Kidney (tissue), 22 donors: ENCODE measurements at places on chromosomes 5 and 9. TPM values are rescaled to one million over a fixed set of nuclear protein-coding genes. Genes with fewer than 3 reads are reported as not detected.
A peak's percentile ranks its signal among the peaks of the same experiment; 100 is the strongest.

Gene OR1Q1
- polyA plus RNA-seq, result not detected

Gene NKD2
- 7.9 TPM for polyA plus RNA-seq

Gene ZNF608
- 5.9 TPM for polyA plus RNA-seq

Gene PCDHGA12
- 0.24 TPM for polyA plus RNA-seq

Gene GLDC
- 79.7 TPM for polyA plus RNA-seq

Gene INSL4
- not detected for polyA plus RNA-seq

Gene GRXCR2
- polyA plus RNA-seq, result not detected

Gene UGT3A1
- 37.5 TPM for polyA plus RNA-seq

Gene CDO1
- polyA plus RNA-seq, result 1.7 TPM

Gene BSPRY
- polyA plus RNA-seq, result 18.0 TPM

Gene PRUNE2
- 12.6 TPM for polyA plus RNA-seq

- H3K4me1 ChIP-seq, result peaks cover 28% of the 10 kb centered on the region
- DNase-seq, result no peak
- no peaks in the 10 kb centered on the region for H3K27me3 ChIP-seq
- no peak overlapping the region for H3K4me3 ChIP-seq
Observed at GRCh38 chr5:172715421-172715780, 55.6 kb downstream of the DUSP1 start.

- no peaks in the 10 kb centered on the region for H3K4me1 ChIP-seq
- H3K27ac ChIP-seq, result no peak overlapping the region
- H3K4me3 ChIP-seq, result no peak overlapping the region
- H3K27me3 ChIP-seq, result no peaks in the 10 kb centered on the region
Observed at GRCh38 chr5:59187857-59188256, 605.0 kb downstream of the RAB3C start.

DNA sequence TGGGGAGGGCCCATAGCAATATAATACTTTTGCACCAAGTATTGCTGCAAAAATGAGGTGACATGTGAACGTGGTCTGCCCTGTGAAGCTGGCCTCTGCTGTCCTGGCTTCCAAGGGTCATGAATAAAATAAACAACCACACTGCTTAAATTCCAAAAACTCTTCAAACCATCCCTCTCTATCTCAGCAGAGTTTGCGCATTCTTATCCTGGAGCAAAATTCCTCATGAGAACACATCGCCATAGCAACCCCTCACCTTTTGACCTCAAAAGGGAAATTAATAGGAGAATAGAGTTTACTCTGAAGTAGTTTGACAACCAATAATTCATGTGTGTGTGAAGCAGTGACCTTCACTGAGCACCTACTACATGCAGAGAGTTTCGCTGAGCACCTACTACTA, 342.9 kb downstream of the SPOCK1 start:
- no peak overlapping the region for H3K27ac ChIP-seq
- H3K4me1 ChIP-seq, result no peaks in the 10 kb centered on the region
- no peaks in the 10 kb centered on the region for H3K36me3 ChIP-seq
- H3K4me3 ChIP-seq, result no peak overlapping the region

- H3K27me3 ChIP-seq, result no peaks in the 10 kb centered on the region
- no peak for DNase-seq
- H3K4me1 ChIP-seq, result peaks cover 7% of the 10 kb centered on the region
- H3K4me3 ChIP-seq, result no peak overlapping the region
- H3K27ac ChIP-seq, result no peak overlapping the region
Observed at GRCh38 chr5:178284093-178284675, 51.6 kb upstream of the PHYKPL start.

- no peak for DNase-seq
- no peaks in the 10 kb centered on the region for H3K4me1 ChIP-seq
- H3K36me3 ChIP-seq, result no peaks in the 10 kb centered on the region
Observed at GRCh38 chr5:176897263-176897662, 1.9 kb downstream of the HK3 start.

DNA sequence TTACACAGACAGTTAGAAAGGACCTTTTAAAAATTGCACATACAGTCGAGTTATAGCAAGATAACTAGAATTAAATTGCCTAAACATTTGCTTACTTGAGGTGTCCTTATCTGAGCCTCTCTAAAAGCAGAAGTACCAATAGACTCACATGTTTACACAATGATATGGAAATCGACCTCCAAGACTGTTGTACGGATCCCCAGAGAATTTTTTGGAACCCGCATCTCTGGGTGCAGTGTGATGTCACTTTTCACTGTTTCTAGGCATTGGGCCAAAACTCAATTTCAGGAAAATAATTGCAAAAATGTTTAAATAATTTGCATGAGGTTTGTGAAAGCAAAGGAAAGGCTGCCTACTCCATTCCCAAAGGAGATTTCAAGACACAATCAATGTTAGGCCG, 63.1 kb upstream of the ATG10 start:
- no peaks in the 10 kb centered on the region for H3K36me3 ChIP-seq
- no peak overlapping the region for H3K27ac ChIP-seq
- H3K4me1 ChIP-seq, result no peaks in the 10 kb centered on the region
- no peak for DNase-seq
- H3K4me3 ChIP-seq, result no peak overlapping the region

GRCh38 chr5:18553269-18553668, 919.0 kb downstream of the TAF11L14 start:
- no peaks in the 10 kb centered on the region for H3K4me1 ChIP-seq
- no peak overlapping the region for H3K27ac ChIP-seq
- H3K36me3 ChIP-seq, result no peaks in the 10 kb centered on the region

DNA sequence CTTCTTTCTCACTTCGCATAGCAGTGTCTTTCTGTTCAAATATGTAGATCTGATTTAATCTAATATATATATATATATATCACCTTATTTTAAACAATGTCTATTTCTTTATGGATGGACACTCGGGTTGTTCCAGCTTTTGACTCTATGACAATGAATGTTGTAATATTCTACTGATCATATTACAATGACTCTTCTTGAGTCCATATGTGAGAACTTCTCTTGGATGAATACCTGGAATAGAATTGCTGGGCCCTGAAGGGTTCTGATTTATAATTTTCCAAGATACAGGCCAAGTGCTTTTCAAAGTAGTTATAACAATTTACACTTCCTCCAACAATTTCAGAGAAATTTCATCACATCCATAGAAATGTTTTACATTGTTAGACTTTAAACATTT, 28.8 kb downstream of the NTRK2 start:
- no peak overlapping the region for H3K4me3 ChIP-seq
- no peaks in the 10 kb centered on the region for H3K27me3 ChIP-seq
- no peak for DNase-seq

DNA sequence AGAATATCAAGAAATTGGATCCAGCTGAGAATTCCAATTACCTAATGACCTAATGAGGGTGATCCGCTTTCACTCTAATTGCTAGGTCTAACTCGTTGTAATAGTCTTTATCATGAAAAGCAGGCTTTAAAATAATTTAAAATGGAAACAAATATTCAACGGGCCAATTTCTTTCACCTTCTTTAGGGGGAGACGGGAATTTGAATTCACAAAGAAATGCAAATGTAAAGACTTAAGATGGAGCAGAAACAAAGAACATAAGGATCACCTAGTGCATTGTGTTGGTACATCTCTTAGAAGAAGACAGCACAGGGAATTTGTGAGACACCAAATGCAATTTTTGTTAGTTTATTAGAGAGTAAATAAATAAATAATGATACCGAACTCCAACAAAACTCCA, 1.5 kb upstream of the KCNN2 start:
- H3K36me3 ChIP-seq, result no peaks in the 10 kb centered on the region
- no peak for DNase-seq

DNA sequence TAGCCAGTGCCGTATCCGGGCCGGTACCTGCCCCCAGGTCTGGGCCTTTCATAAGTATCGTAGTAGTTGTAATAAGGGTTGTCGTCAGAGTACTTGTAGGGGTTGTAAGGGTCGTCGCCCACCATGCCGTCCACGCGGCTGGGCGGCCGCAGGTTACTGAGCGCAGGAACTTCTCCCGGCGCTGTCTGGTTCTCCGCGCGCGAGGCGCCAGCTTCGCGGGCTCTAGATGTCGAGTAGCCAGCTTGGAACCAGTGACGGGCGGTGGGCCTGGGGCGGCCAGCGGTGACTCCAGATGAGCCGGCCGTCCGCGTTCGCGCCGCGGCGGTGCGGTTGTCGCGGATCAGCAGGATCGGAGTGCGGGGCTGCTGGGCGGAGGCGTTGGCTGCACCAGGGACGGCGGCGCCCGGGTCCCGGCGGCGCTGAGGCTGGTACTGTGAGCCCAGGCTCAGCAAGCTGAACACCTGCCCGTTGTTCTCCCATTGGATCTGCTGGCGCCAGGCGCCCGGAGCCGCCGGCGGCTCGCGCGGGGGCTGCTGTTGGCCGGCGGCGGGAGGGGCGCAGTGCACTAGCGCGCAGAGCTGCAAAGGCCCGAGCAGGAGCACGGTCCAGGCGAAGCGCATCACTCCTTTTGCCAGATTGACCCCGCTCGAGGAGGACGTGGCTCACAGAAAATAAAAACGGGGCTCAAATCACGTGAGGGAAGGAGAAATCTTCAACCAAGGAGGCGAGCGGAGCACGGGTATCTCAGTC, 518 bp downstream of the LOX start:
- H3K36me3 ChIP-seq, result no peaks in the 10 kb centered on the region
- DNase-seq, result peak; percentile 65
- no peaks in the 10 kb centered on the region for H3K27me3 ChIP-seq
- peaks cover 7% of the 10 kb centered on the region for H3K4me1 ChIP-seq
- no peak overlapping the region for H3K27ac ChIP-seq

DNA sequence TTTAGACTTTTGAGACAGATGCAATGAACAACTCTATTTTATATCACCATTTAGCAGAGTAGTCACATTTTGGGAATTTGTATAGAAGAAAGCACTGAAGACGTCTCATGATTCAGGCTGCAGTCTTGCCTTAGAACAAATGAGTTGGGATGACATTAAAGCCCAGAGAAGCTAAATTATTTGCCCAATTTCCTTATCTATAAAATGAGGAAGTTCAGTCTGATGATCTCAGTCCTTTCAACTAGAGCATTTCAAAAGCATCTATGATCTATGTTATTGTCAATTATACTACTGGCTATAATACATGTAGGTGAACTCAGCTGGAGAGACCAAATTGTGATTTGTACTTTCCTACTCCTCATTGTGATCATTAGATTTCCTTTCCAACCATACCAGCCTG, 154.1 kb downstream of the OSTF1 start:
- H3K4me3 ChIP-seq, result no peak overlapping the region
- no peak overlapping the region for H3K27ac ChIP-seq
- no peak for DNase-seq
- no peaks in the 10 kb centered on the region for H3K27me3 ChIP-seq

GRCh38 chr9:135301271-135302263, 178.0 kb upstream of the PPP1R26 start:
- no peaks in the 10 kb centered on the region for H3K36me3 ChIP-seq
- no peaks in the 10 kb centered on the region for H3K4me1 ChIP-seq
- no peak overlapping the region for H3K4me3 ChIP-seq
- H3K27me3 ChIP-seq, result no peaks in the 10 kb centered on the region
- no peak overlapping the region for H3K27ac ChIP-seq

DNA sequence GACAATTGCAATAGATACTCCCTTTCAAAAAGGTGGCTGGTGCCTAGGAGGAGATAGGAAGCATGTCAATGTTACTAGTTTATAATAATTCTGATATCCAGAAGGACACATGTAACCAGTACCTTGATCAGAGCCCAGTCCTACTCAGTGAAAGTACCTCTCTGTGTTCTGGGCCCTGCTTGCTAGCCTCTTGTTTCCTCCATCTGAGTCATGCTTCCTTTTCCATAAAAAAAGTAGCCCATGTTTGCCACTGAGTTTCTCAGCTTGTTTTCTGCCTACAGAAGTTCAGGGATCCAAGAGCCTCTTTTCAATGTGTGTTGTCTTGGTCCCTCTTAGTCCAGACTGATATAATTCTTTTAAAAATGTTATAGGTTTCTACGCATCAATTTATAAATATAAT, 149.0 kb downstream of the SSBP2 start:
- no peak overlapping the region for H3K4me3 ChIP-seq
- DNase-seq, result no peak
- H3K36me3 ChIP-seq, result peaks cover 2% of the 10 kb centered on the region
- H3K4me1 ChIP-seq, result no peaks in the 10 kb centered on the region

- no peak for DNase-seq
- no peak overlapping the region for H3K4me3 ChIP-seq
- H3K4me1 ChIP-seq, result peaks cover 5% of the 10 kb centered on the region
- no peaks in the 10 kb centered on the region for H3K36me3 ChIP-seq
Observed at GRCh38 chr9:99162759-99163364, 57.9 kb downstream of the TGFBR1 start.

DNA sequence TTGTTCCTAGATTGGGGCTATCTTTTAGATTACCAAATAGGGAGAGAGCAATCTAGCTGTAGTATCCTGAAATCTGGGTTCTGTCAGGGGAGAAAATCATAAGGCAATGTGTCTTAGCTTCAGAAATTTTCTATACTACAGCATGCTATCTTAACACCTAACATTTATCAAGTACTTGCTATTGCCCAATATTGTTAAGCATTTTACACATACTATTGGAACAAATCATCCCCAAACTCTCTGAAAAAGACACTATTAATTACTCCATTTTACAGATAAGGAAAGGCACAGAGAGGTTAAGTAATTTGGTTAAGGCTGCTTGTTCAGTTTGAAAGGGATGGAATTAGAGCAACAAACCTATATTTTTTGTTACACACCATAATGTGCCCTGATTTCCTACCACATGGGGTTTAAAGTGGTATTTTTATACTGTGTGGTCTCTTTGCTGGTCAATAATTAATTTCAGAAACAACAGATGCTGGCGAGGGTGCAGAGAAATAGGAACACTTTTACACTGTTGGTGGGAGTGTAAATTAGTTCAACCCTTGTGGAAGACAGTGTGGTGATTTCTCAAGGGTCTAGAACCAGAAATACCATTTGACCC, 57.2 kb upstream of the RIC1 start:
- H3K36me3 ChIP-seq, result no peaks in the 10 kb centered on the region
- H3K4me3 ChIP-seq, result no peak overlapping the region
- no peak for DNase-seq

DNA sequence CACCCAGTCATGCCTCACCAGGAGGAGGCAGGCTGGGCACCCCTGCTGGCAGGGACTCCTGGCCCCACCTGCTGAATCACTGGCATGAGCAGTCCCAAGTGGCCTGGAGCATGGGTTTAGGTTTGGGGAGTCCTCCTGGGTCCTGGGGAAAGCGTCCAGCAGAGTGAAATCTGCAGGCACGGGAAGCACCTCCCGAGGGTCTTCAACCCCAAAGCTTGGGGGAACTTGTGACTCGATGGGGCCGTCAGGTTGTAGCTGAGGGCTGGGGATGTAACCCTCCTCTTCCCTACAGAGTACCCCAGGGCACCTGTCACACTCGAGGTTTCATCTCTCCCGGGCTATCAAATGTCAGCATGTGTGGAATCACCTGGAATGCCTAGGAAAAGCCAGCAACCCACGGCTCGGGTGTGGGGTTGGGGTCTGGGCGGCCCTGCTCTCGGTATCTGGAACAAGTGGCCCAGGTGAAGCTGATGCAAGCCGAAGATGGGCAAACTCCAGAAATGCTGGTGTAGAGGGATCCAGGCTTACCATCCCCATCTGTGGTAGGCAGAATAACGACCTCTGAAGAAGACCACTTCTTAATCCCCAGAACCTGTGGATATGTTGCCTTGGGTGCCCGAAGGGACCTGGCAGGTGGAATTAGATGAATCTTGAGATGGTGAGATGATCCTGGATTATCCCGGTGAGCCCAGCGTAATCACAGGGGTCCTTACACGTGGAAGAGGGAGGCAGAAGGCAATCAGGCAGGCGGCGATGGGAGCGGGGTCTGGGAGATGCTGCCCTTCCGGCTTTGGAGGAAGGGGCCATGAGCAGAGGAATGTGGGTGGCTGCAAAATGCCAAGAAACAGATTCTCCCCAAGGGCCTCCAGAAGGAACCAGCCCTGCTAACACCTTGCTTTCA, 6.1 kb upstream of the RASGEF1C start:
- H3K4me3 ChIP-seq, result no peak overlapping the region
- H3K4me1 ChIP-seq, result no peaks in the 10 kb centered on the region
- no peak for DNase-seq
- H3K27me3 ChIP-seq, result no peaks in the 10 kb centered on the region
- H3K27ac ChIP-seq, result no peak overlapping the region
- H3K36me3 ChIP-seq, result no peaks in the 10 kb centered on the region
